ENCODE measurements at places on chromosomes 4 and X. TPM values are rescaled to one million over a fixed set of nuclear protein-coding genes. Genes with fewer than 3 reads are reported as not detected.
A peak's percentile ranks its signal among the peaks of the same experiment; 100 is the strongest.

GRCh38 chr4:4267981-4268380 is 20.0 kb upstream of the TMEM128 start:
- no peaks in the 10 kb centered on the region for H3K4me1 ChIP-seq
- H3K4me3 ChIP-seq, result no peak overlapping the region
- no peak for DNase-seq
- H3K27me3 ChIP-seq, result no peaks in the 10 kb centered on the region
- peaks cover 15% of the 10 kb centered on the region for H3K36me3 ChIP-seq
- no peak overlapping the region for H3K27ac ChIP-seq

The SPRY1 gene
- 107 TPM for total RNA-seq

The GAGE2A gene
- total RNA-seq, result 0.52 TPM

DNA sequence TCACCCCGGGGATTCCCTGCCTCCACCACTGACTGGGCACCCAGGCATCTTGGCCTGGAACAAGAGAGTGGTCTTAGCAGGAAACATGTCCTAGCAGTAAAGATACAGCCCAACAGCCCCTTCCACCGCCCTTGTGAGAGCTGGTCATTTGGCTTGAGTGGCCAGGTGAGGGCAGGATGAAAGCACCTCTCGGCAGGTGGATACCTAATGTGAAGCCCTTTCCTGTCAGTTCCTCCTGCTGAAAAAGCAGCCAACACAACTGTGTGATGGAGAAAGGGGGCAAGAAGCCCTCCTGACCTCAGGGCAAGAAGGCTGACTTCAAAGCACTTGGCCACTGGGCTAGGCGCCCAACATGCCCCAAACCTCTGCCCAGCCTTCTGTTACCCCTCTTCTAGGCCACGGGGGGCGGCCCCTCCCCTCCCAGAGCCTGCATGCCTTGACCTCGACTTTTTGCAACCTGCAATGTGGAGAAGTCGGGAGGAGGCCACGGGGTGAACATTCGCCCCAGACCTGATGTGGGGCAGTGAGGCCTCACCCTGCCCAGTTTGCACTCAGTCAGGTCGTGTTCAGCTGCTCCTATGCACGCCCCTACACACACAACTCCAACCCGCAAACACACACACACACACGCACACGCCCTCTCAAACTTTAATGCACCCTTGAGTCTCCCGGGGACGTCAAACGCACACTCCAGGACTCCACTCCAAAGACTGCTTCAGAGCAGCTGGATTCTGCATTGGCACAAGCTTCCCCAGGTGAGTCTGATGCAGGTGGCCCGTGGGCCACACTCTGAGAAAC is 1.1 kb downstream of the LGI2 start:
- DNase-seq, result peak; percentile 41
- no peaks in the 10 kb centered on the region for H3K27me3 ChIP-seq
- no peak overlapping the region for H3K4me3 ChIP-seq
- no peaks in the 10 kb centered on the region for H3K36me3 ChIP-seq

DNA sequence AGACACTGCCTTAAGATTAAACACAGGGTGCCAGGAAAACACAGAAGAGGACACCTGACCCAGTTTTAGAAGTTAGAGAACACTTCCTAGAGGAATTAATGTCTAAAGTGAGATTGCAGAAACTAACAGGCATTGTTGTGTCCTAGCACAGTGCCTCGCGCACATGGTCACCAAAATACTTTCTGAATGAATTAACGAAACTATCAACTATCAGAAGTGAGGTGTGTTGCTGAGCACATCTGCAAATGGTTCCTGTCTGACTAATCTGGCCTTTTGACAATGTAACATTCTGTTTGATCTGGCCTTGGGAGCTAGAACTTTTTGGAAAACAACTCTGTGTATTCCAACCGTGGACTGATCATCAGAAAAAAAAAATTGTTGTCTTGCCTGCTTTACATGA is 556.8 kb upstream of the LCORL start:
- no peaks in the 10 kb centered on the region for H3K36me3 ChIP-seq
- no peak overlapping the region for H3K27ac ChIP-seq
- H3K27me3 ChIP-seq, result no peaks in the 10 kb centered on the region
- no peak overlapping the region for H3K4me3 ChIP-seq
- no peak for DNase-seq

GRCh38 chrX:34503119-34503518 is 154.0 kb downstream of the TMEM47 start:
- no peaks in the 10 kb centered on the region for H3K4me1 ChIP-seq
- DNase-seq, result no peak

The CSN3 gene
- total RNA-seq, result not detected

- H3K4me3 ChIP-seq, result no peak overlapping the region
- peaks cover 5% of the 10 kb centered on the region for H3K27me3 ChIP-seq
- DNase-seq, result no peak
- no peaks in the 10 kb centered on the region for H3K36me3 ChIP-seq
Observed at GRCh38 chrX:130756233-130756632, 146.8 kb downstream of the ENOX2 start.

GRCh38 chr4:96598465-96598864 is 758.6 kb downstream of the PDHA2 start:
- H3K27ac ChIP-seq, result no peak overlapping the region
- no peaks in the 10 kb centered on the region for H3K4me1 ChIP-seq
- H3K36me3 ChIP-seq, result no peaks in the 10 kb centered on the region
- H3K27me3 ChIP-seq, result no peaks in the 10 kb centered on the region

The DCAF12L1 gene
- not detected for total RNA-seq

Data from lung (tissue), 17 donors.